B cell (primary cell): ENCODE measurements at places on chromosomes 2 and 18. TPM values are rescaled to one million over a fixed set of nuclear protein-coding genes. Genes with fewer than 3 reads are reported as not detected.

DNA sequence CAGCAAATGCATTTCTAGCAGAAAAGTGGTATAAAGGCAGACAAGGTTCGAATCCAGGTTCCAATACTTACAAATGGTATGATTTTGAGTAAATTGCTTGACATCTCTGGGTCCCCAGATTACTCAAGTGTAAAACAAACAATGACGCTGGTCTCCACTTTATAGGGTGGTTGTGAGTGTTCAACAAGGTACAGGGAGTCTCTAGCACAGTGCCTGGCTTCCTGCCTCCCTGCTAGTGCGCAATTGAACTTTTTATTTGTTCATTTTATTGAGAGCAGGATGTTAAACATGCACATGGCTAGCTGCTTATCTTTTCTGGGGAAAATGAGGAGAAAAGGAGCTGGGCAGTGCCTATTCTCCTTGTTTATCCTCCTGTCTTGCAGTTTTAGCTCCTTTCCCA is 74.9 kb upstream of the MYL1 start:
- no peak for DNase-seq
- no peaks in the 10 kb centered on the region for H3K36me3 ChIP-seq
- no peak overlapping the region for H3K27ac ChIP-seq
- no peak overlapping the region for H3K4me3 ChIP-seq

- H3K4me3 ChIP-seq: peak overlapping the region; percentile 88
- H3K4me1 ChIP-seq: peaks cover 47% of the 10 kb centered on the region
- no peaks in the 10 kb centered on the region for H3K36me3 ChIP-seq
- H3K27ac ChIP-seq: no peak overlapping the region
- no peak for DNase-seq
- peaks cover 3% of the 10 kb centered on the region for H3K27me3 ChIP-seq
These were observed 2.2 kb upstream of the BCL2L11 start for GRCh38 chr2:111118481-111118980.

GRCh38 chr2:145090841-145091761 is 571.2 kb upstream of the ZEB2 start:
- no peaks in the 10 kb centered on the region for H3K36me3 ChIP-seq
- H3K27ac ChIP-seq: no peak overlapping the region
- H3K4me3 ChIP-seq: no peak overlapping the region
- H3K4me1 ChIP-seq: no peaks in the 10 kb centered on the region

DNA sequence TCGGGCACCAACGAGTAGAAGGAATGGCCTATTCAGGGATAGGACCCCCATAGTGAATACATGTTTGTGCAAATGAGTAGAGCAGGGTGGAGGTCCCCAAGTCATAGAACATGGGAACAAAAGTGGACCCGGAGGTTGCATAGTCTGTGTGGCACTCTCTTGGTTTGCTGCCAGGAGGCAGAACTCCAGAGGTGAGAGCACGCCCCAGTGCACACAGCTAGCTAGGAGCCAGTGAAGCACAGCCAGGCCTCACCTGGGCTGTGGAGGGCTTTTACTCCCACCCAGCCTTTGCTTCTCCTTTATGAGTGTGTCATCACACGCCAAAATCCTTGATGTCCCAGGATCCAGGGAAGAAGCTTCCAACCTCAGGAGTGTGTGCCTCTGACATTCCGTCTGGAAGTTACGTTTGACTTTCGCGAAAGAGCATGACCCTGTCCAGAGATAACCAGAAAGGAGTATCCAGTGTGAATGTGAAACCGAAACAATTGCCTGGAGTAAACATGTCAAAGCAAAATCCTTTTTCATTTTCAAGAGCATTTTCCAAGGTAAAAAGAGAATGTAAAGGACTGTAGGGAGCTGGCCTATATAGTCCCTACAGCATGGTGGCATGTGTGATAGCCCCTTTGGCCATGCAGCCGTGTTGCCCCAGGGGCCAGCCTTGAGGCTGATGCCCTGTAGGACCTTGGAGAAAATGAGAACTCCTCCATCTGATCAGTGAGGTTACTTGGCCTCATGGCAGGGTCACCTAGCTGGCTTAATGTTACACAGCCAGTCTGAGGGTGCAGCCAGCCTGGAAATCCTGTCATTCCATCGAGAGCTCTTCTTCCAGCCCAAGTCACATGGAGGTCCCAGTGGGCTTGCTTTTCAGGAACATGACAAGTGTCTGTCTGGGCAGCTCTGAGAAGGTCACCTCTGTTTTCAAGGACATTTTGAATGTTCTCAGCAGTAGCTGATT is 8.8 kb downstream of the TRIB2 start:
- no peaks in the 10 kb centered on the region for H3K36me3 ChIP-seq
- H3K4me1 ChIP-seq: peaks cover 69% of the 10 kb centered on the region
- no peak for DNase-seq
- H3K27ac ChIP-seq: peak overlapping the region; percentile 18

- DNase-seq: peak; percentile 16
- peaks cover 41% of the 10 kb centered on the region for H3K4me1 ChIP-seq
- peaks cover 73% of the 10 kb centered on the region for H3K27me3 ChIP-seq
- peak overlapping the region; percentile 35 for H3K4me3 ChIP-seq
- H3K27ac ChIP-seq: no peak overlapping the region
These were observed 2.4 kb downstream of the CYP26B1 start for GRCh38 chr2:72145289-72145657.

DNA sequence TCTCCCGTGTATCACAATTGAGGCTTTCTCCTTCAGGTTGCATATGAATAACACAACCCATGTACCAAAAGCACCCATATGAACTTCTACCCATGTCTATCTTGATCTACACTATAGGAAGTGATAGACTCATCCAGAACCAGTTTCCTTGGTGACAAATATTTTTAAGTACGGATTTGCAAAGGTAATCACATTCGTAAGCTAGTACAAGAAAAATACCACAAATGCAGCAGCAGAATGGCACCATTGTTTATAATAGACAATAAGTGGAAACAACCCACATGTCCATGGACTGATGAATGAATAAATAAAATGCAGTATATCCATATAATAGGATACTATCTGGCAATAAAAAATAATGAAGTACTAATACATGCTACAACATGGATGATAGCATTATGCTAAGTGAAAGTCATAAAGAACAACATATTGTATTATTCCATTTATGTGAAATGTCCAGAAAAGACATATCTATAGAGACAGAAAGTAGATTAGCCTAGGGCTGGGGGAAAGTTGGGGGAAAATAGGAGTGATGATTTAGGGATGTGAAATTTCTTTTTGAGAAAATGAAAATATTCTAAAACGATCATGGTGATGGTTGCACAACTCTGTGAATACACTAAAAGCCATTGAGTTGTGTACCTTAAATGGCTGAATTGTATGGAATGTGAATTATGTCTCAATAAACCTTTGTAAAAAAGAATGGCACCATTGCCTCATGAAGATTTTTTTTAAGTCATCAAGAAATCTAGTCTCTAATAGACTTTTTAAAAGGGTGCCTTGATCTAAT is 3.4 kb upstream of the CCDC88A start:
- H3K27me3 ChIP-seq: no peaks in the 10 kb centered on the region
- no peaks in the 10 kb centered on the region for H3K36me3 ChIP-seq
- no peak for DNase-seq
- no peak overlapping the region for H3K4me3 ChIP-seq
- H3K27ac ChIP-seq: no peak overlapping the region

- no peak overlapping the region for H3K4me3 ChIP-seq
- H3K27me3 ChIP-seq: no peaks in the 10 kb centered on the region
- H3K27ac ChIP-seq: peak overlapping the region; percentile 25
These were observed 69.4 kb upstream of the REV1 start for GRCh38 chr2:99559075-99559662.

GRCh38 chr18:9994701-9995235 is 81.0 kb downstream of the VAPA start:
- no peaks in the 10 kb centered on the region for H3K36me3 ChIP-seq
- DNase-seq: no peak
- H3K4me1 ChIP-seq: no peaks in the 10 kb centered on the region
- no peak overlapping the region for H3K4me3 ChIP-seq
- H3K27ac ChIP-seq: no peak overlapping the region

GRCh38 chr18:57837917-57838548 is 34.9 kb upstream of the ATP8B1 start:
- H3K4me1 ChIP-seq: peaks cover 19% of the 10 kb centered on the region
- no peaks in the 10 kb centered on the region for H3K27me3 ChIP-seq
- no peaks in the 10 kb centered on the region for H3K36me3 ChIP-seq
- H3K4me3 ChIP-seq: peak overlapping the region; percentile 13
- DNase-seq: peak; percentile 84

GRCh38 chr2:54665436-54665856 is 58.0 kb upstream of the EML6 start:
- DNase-seq: peak; percentile 65
- peaks cover 90% of the 10 kb centered on the region for H3K36me3 ChIP-seq
- no peaks in the 10 kb centered on the region for H3K27me3 ChIP-seq
- no peaks in the 10 kb centered on the region for H3K4me1 ChIP-seq

DNA sequence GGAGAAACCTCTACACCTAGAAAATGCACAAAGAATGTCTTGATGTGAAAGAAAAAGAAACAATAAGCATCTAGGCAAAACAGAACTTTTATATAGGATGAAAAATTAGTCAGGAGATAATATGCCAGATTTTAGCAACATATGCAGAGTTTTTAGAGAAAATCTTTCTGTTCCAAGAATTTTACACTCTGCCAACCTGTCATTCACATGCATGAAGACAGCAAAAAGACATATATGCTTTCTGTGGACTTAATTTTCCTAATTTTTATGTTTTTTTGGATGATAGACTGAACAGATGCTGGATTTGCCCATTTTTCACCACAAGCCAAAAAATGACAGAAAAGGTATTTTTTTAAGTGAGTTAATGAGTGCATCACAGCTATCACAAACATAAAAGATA is 637.3 kb downstream of the TRIB2 start:
- no peaks in the 10 kb centered on the region for H3K4me1 ChIP-seq
- no peaks in the 10 kb centered on the region for H3K27me3 ChIP-seq
- H3K36me3 ChIP-seq: no peaks in the 10 kb centered on the region
- no peak overlapping the region for H3K4me3 ChIP-seq
- no peak overlapping the region for H3K27ac ChIP-seq

GRCh38 chr2:7999683-8000476 is 682.0 kb upstream of the ID2 start:
- DNase-seq: no peak
- no peaks in the 10 kb centered on the region for H3K27me3 ChIP-seq
- H3K4me1 ChIP-seq: no peaks in the 10 kb centered on the region
- H3K4me3 ChIP-seq: no peak overlapping the region

DNA sequence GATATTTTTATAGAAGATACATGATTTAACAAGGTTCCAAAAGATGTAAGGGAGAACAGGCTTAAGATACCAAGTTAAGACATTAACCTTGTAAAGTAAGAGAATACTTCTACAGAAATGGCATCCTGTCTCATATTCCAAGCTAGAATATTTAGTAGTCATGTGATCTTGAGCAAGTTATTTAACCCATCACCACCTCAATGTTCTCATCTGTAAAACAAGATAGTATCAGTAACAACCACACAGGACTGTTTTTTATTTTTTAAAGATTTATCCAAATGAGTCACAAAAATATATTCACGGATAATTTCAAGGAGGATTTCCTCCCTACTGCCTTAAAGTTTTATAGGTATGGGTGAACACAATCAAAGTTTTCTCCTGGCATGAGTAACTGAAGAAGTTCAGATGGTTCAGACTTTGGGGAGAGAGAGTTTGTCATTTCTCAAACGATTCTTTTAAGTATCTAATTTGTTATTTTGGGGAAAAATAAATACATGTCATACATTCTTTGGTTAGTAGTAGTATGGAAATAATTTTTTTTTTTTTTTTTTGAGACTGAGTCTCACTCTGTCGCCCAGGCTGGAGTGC is 25.9 kb downstream of the ROCK1 start:
- no peaks in the 10 kb centered on the region for H3K27me3 ChIP-seq
- peaks cover 3% of the 10 kb centered on the region for H3K4me1 ChIP-seq
- no peak overlapping the region for H3K4me3 ChIP-seq
- H3K36me3 ChIP-seq: no peaks in the 10 kb centered on the region
- H3K27ac ChIP-seq: no peak overlapping the region
- no peak for DNase-seq

DNA sequence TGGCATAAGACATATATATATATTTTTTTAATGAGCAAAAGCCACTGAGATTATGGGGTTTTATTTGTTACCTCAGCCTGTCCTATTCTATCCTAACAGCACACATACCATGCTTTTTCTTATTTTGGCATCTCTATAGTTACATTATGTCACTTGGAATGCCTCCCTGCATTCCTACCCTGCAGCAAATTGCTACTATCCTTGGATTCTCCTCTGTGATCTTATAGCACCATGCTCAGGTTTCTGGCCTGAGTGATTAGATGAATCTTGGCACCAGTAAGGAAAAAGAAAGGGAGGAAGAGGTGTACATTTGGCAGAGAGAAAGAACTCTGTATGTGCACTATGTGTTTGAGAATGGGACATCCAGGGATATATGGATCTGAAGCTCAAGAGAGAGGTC is 86.3 kb upstream of the PELI1 start:
- peaks cover 20% of the 10 kb centered on the region for H3K4me1 ChIP-seq
- no peak for DNase-seq
- no peaks in the 10 kb centered on the region for H3K27me3 ChIP-seq

- H3K4me1 ChIP-seq: no peaks in the 10 kb centered on the region
- no peak for DNase-seq
- no peak overlapping the region for H3K27ac ChIP-seq
- no peaks in the 10 kb centered on the region for H3K27me3 ChIP-seq
These were observed 93.2 kb downstream of the MIB1 start for GRCh38 chr18:21833604-21834298.

DNA sequence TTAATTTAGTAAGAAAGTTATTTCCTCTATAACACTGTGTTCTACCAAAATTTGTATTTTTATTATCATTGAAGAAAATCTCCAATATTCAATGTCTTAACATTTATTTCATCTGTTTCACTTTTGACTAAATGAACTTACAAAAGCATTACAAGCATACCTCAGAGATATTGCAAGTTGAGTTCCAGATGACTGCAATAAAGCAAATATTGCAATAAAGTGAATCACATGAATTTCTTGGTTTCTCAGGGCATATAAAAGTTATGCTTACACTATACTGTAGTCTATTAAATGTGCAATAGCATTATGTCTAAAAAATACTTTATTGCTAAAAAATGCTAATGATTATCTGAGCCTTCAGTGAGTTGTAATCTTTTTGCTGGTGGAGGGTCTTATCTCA is 78.3 kb downstream of the TTC32 start:
- H3K4me1 ChIP-seq: no peaks in the 10 kb centered on the region
- H3K36me3 ChIP-seq: no peaks in the 10 kb centered on the region
- no peak overlapping the region for H3K27ac ChIP-seq
- H3K27me3 ChIP-seq: peaks cover 5% of the 10 kb centered on the region

ITGAV gene
- 3.6 and 6.0 TPM in 2 replicates for total RNA-seq

RAB6C gene
- total RNA-seq: not detected in 2 replicates

LOXHD1 gene
- not detected in 2 replicates for total RNA-seq

CPO gene
- not detected in 2 replicates for total RNA-seq

RPL37A gene
- 3,163 and 3,456 TPM in 2 replicates for total RNA-seq

HSBP1L1 gene
- total RNA-seq: 4.8 and 7.2 TPM in 2 replicates

CNGA3 gene
- total RNA-seq: not detected in 2 replicates

SALL3 gene
- total RNA-seq: not detected in 2 replicates

ZC3H8 gene
- 26.0 and 27.2 TPM in 2 replicates for total RNA-seq

EFEMP1 gene
- total RNA-seq: not detected in 2 replicates
